ENCODE measurements at places on chromosomes 5 and 9.

DNA sequence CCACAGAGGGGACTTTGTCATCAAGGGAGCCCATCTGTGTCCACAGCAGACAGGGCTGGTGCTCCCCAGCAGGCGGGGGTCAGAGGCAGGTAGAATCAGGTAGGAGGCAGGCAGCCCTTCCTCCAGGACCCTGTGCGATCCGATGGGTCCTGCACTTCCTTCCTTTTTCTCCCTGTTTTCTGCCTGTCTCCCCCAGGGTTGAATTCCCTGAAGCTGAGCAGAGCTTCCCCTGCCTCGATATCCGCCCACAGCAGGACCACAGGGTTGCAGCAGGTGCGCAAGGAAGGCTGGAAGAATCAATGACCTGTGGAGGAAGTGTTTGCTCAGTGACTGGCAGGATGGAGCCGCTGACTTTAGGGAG, 69.2 kb downstream of the MRPL36 start:
- DNase-seq = no peak

DNA sequence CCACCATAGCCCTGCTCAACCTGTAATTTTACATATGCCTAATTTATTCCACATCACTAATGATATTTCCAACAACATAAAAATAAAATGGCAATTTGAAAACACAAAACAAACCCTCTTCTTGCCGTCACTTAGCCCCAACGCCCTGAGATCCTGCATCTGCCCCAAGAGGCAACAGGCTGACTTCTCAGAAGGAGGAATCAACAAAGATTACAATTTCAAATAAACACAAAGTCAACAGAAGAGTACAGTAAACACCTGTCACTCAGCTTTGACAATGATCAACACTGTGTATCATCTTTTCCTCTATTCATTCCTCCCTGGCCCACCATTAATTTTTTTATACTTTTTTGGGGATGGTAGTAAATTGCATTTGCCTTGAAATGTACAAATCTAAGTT, 19.8 kb downstream of the EPB41L4B start:
- DNase-seq = no peak

- DNase-seq = no peak
Observed at GRCh38 chr9:110276781-110277180, 20.5 kb upstream of the TXN start.

- no peak for DNase-seq
Observed at GRCh38 chr5:133520062-133520461, 92.3 kb downstream of the FSTL4 start.

DNA sequence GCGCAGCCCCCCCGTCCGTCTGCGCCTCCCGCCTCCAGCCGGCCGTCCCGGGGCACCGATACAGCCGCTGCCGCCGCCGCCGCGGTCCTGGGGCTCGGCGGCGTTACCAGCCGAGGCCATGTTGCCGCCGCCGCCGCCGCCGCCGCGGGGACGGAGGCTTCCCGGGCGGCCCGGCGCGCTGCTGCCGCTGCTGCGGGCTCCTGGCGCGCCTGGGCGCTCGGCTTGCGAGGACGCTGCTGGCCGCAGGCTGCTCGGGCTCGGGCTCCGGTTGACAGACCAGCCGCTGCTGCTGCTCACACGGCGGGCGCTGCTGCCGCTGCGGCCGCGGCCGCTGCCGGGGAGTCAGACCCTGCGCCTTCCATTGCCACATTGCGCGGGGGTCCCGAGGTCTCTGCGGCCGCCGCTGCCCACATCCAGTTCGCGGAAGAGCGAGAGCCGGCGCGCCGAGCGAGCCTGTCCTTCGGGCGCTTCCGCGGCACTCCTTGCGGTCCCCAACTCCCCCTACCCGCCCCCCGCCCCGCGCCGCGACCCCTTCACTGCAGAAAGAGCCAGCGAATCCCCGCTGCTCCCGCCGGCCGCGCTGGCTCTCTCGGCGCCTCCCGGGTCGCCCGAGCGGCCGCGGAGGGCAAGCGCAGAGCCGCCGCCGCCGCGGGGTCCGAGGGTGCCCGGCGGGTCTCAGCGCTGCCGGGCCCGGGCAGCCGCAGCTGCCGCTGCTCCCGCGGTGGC, 8.4 kb downstream of the PTCH1 start:
- no peak for DNase-seq

DNA sequence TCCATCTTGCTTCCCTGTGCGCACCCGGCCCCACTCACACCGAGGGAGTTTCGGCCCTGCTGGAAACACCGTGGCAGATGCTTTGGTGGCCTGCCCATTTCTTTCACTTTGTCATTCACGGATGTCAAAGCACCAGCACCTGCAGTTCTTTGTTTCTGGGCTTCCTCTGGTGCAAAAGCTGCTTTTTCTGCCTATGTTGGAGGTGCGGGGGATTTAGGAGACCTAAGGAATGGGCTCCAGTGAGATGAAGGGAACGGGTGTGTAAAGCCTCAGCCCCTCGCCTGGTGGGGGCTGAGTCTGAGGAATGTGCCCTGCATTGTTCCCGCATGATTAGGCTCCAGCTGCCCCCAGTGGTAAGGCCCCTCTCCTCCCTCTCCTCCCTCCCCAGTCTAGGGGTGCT, 62.3 kb downstream of the THBS4 start:
- DNase-seq = no peak

- DNase-seq = no peak
Observed at GRCh38 chr5:176810081-176810597, at the start of gene UNC5A. UNC5A (plus strand) TSS chr5:176810559; CDS start chr5:176810751, 192 bp downstream.

- no peak for DNase-seq
Observed at GRCh38 chr5:115439042-115439441, 105.5 kb downstream of the FEM1C start.

- DNase-seq = no peak
Observed at GRCh38 chr5:72151646-72152045, 44.4 kb downstream of the MAP1B start.

- no peak for DNase-seq
Observed at GRCh38 chr9:129486756-129487657, 133.9 kb downstream of the C9orf50 start.

DNA sequence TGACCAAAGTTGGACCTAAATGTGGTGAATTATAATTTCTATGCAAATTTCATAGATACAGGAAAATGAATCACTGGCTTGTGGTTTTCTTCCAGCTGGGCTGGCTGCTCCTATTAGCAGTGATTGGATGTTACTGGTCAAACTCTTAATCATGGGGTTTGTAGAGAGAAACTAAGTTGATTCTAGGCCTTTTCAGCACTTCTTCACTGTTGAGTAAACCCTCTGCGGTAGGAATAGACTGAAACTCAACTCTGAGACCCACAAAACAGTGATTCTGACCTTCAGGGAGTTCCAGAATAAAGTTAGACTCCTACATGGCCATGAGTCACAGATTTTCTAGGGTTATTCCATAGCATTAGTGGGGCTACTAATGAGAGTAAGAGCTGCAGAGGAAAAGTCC, 47.9 kb upstream of the FKTN start:
- peak; percentile 47 for DNase-seq

DNA sequence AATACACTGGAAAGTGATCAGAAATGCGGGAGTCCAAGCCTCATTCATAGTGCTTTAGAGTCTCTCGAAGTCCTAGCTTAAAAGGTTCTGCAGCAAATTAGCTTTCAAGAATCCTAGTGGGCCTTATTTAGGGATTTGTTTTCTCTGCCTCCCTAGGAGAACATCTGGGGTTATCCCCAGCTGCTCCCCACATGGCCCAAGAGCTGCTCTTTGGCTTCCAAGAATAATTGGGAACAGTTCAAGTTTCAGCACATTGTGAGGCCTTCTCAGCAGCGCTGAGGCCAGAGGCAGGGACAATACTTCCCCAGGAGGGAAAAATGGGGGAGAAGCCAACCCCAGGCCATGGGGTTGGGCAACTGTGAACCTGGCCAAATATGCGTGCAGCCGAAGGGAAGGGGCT, 108.7 kb downstream of the LIFR start:
- no peak for DNase-seq

DNA sequence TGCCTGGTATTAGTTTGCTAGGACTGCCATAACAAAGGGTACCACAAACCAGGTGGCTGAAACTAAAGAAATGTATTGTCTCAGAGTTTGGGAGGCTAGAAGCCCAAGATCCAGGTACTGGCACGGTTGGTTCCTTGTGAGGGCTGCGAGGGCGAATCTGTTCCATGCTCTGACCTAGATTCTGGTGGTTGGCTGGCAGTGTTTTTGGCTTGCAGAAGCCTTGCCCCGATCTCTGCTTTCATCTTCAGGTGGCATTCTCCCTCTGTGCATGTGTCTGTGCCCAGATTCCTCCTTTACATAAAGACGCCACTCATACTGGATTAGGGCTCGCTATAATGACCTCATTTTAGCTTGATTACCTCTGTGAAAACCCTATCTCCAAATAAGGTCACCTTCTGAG, 36.7 kb downstream of the RAI14 start:
- no peak for DNase-seq

- no peak for DNase-seq
Observed at GRCh38 chr5:38138574-38138973, 119.8 kb upstream of the EGFLAM start.

DNA sequence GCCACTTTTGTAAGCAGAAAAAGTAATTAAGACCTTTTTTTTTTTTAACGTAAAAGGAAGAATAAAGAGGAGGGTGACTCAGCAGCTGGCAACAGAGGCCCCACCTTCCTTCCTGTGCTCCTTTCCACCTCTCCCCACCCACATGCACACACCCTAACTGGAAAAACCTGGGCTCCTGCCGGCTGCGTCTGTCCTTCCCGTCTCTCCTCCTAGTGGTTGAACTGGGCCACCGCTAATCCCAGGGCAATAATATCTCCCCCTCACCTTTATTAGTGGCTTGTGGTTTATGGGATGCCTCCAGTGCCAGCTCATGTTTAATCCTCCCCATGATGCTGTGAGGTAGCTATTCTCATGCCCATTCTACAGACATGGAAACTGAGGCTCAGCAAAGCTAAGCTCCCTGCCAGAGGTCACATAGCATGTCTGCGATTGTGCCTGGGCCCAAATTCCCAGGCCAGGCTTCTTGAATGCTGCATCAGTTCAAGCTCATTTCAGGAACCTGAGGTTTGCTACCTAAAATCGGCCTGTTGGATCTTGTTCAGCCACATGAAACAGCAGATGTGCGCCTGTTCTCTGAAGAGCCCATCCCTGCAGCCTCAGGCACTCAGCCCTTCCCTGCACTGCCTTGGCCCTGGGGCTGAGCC, 60.9 kb upstream of the IL17B start:
- no peak for DNase-seq

- DNase-seq = no peak
Observed at GRCh38 chr5:110105692-110106091, 416.0 kb downstream of the MAN2A1 start.

DNA sequence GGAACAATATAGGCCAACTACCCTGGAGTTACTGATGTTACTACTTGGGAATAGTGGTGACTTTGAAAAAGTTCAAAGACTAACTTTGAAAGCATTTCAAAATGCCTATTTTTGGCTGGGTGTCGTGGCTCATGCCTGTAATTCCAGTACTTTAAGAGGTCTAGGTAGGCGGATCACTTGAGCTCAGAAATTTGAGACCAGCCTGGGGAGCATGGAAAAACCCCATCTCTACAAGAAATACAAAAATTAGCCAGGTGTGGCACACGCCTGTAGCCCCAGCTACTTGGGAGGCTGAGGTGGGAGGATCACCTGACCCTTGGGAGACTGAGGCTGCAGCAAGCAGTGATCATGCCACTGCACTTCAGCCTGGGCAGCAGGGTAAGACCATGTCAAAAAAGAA, 105.3 kb downstream of the ARRDC3 start:
- DNase-seq = no peak

DNA sequence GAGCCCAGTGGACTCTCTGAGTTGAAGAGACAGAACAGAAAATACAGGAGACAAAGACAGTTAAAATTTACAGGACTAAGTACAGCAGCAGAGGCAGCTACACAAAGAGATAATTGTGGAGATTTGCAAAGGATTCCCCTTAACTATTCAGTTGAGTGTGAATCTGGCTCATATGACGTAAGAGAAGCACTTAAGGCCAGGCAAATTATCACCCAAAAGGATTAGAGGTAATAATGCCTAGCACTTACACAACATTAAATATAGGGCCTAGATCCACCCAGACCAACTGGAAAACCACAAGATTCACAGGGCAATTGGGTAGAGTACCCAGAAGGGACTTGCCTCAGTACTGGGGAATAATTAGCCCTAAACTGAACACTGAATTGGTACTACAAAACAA, 41.3 kb downstream of the ADAMTS6 start:
- DNase-seq = no peak

GRCh38 chr9:91156451-91157234, 205.1 kb downstream of the AUH start:
- DNase-seq = no peak

DNA sequence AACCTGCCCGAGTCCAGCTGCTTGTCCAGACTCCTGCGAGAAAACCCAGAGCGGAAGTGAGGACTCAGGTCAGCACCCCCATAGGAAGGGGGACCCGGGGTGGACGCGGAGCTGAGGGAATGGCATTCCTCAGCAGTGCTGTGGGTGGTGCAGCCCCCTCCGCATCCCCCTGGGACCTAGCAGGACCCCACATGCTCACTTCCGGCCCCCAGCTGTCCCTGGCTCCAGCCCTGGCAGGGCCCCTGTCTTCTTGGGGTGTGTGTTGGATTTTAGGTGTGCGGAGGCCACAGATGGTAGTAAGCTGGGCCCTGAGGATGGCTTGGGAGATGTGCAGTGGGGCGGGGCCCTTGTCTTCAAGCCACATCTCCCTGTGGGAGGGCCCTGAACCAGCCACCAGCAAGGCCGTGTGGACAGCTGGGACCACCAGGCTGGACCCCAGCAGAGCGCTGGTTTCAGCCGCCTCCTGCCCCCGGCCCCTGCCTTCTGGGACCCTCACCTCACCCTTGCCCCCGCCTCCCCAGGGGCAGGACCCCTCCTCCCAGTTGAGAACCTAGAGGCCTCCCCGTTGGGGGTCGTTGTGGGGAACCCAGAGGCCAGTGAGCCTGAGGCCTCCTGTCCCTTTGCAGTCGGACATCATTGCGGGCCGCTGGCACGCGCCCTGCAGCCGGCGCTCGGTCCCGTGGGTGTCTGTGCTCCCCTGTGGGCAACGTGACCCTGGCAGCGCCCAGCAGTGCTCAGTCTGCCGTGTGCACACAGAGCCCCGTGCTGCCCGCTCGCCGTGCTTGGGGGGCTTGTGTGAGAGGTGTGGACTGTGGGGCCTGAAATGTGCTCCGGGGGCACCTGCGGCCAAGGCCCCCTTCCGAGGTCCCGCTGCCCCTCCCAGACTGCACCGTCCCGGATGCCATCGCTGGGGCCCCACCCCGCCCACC, 10.8 kb upstream of the SLC9A3 start:
- DNase-seq = no peak

- DNase-seq = no peak
Observed at GRCh38 chr9:11735391-11735790, 957.8 kb upstream of the TYRP1 start.

GRCh38 chr9:100083448-100084127, 15.2 kb downstream of the ERP44 start:
- no peak for DNase-seq

- DNase-seq = no peak
Observed at GRCh38 chr9:137899551-137900360, 22.2 kb downstream of the CACNA1B start.

DNA sequence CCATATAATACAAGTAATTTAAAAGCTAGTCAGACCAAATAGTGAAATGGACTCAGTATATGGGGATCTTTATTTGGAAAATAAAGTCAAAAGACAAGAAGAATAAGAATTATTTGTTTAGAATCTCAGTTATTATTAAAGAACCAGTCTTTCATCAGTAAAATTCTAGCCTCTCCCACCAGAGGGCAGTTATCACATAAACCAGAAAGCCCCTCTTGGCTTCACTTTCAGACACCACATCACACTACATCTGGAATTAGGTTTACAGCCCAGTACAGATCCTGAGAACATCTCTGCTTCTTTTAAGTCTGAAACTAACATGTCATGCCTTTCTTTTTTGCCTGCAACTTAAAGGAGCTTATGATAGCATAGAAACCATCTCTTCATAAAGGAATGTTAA, 12.2 kb upstream of the HSPB3 start:
- DNase-seq = no peak

GRCh38 chr5:168209997-168210396, 81.4 kb upstream of the WWC1 start:
- no peak for DNase-seq

Data from AG04449 (cell line).